K562 (cell line): ENCODE measurements at places on chromosomes 6 and 20. TPM values are rescaled to one million over a fixed set of nuclear protein-coding genes. Genes with fewer than 3 reads are reported as not detected.

DNA sequence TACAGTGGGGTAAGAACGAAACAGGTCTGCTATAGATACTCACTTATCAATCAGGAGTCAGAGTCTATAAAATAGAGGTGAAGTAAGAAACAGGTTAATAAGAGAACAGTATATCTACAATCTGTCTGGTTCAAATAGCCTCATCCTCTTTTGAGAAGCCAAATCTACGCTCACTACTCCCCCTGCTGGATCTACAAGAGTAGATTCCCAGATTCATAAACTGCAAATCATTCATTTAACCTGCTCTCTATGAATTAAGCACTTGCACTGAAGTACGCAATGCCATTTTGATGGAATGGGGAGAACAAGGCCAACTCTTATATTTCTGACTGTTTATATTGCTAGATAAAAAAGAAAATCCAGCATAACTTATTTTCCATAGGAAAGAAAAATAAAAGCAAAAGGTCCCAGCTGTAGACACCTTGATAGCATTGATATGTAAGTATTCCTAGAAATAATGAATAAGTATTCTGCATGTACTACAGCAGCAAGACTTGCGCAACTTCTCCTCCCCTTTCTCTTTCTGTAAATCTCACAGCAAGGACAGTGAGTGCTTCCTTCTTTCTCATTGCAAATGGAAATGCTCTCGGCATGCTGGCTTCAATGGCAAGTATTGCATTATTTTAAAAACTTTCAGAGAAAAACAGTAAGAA lies 92.3 kb downstream of the RFX6 start:
- DNase-seq: peak; percentile 19
- no peak overlapping the region for H3K4me3 ChIP-seq
- no peaks in the 10 kb centered on the region for H3K4me1 ChIP-seq
- H3K27ac ChIP-seq: no peak overlapping the region

- no peaks in the 10 kb centered on the region for H3K27me3 ChIP-seq
- no peak for DNase-seq
- no peak overlapping the region for H3K27ac ChIP-seq
- H3K4me1 ChIP-seq: peaks cover 8% of the 10 kb centered on the region
These were observed 21.7 kb downstream of the HIVEP1 start for GRCh38 chr6:12033770-12034169.

- H3K4me1 ChIP-seq: no peaks in the 10 kb centered on the region
- H3K36me3 ChIP-seq: no peaks in the 10 kb centered on the region
- no peak overlapping the region for H3K4me3 ChIP-seq
- no peak overlapping the region for H3K27ac ChIP-seq
- peaks cover 4% of the 10 kb centered on the region for H3K27me3 ChIP-seq
These were observed 104.9 kb upstream of the PREP start for GRCh38 chr6:105507811-105508210.

GRCh38 chr20:24952376-24953208 lies 3.5 kb downstream of the CST7 start:
- H3K27me3 ChIP-seq: no peaks in the 10 kb centered on the region
- H3K4me1 ChIP-seq: no peaks in the 10 kb centered on the region; the same call in 2 of the 3 replicates
- H3K4me3 ChIP-seq: no peak overlapping the region
- H3K36me3 ChIP-seq: no peaks in the 10 kb centered on the region
- no peak overlapping the region for H3K27ac ChIP-seq

- H3K4me1 ChIP-seq: no peaks in the 10 kb centered on the region; the same call in 1 of the 2 replicates
- H3K4me3 ChIP-seq: no peak overlapping the region
- DNase-seq: no peak
- no peaks in the 10 kb centered on the region for H3K36me3 ChIP-seq
- H3K27ac ChIP-seq: no peak overlapping the region
These were observed 196.8 kb downstream of the FARS2 start for GRCh38 chr6:5457983-5458683.

GRCh38 chr6:124775121-124775520 lies 187.1 kb upstream of the RNF217 start:
- no peak overlapping the region for H3K4me3 ChIP-seq
- H3K4me1 ChIP-seq: no peaks in the 10 kb centered on the region
- no peaks in the 10 kb centered on the region for H3K27me3 ChIP-seq
- H3K36me3 ChIP-seq: no peaks in the 10 kb centered on the region
- H3K27ac ChIP-seq: no peak overlapping the region

DNA sequence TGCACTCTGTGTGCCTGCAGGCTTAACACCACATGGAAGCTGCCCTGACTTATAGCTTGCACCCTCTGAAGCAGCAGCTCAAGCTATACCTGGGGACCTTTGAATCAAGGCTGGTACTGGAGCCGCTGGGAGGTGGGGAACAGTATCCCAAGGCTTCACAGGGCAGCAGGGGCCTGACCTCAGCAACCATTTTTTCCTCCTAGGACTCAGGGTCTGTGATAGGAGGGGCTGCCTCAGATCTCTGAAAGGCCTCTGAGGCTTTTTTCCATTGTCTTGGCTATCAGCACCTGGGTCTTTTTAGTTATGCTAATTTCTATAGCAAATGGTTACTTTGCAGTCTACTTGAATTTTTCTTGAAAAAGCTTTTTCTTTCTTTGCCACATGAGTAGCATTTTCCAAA lies 80.2 kb upstream of the OPRM1 start:
- H3K4me1 ChIP-seq: no peaks in the 10 kb centered on the region
- no peaks in the 10 kb centered on the region for H3K36me3 ChIP-seq
- no peak overlapping the region for H3K27ac ChIP-seq
- H3K27me3 ChIP-seq: no peaks in the 10 kb centered on the region
- DNase-seq: no peak

The CTCFL gene
- 122 and 124 TPM in 2 replicates for total RNA-seq

The LPA gene
- total RNA-seq: 0.04 and 0.18 TPM in 2 replicates

The SLC44A4 gene
- 13.6 and 18.6 TPM in 2 replicates for total RNA-seq

The EPM2A gene
- total RNA-seq: 3.5 and 4.4 TPM in 2 replicates
